ENCODE measurements at places on chromosomes 6 and 20. TPM values are rescaled to one million over a fixed set of nuclear protein-coding genes. Genes with fewer than 3 reads are reported as not detected.

- H3K27ac ChIP-seq, result no peak overlapping the region
- H3K4me3 ChIP-seq, result no peak overlapping the region
- DNase-seq, result no peak
- no peaks in the 10 kb centered on the region for H3K27me3 ChIP-seq
Measured at GRCh38 chr6:118377711-118378414, 170.2 kb upstream of the PLN start.

MACROD2 gene
- total RNA-seq, result 11.2 TPM

- H3K27me3 ChIP-seq, result no peaks in the 10 kb centered on the region
- no peak for DNase-seq
- no peaks in the 10 kb centered on the region for H3K4me1 ChIP-seq
Measured at GRCh38 chr6:141783585-141783984, 349.1 kb upstream of the GJE1 start.

ABRACL gene
- 18.6 TPM for total RNA-seq

DNA sequence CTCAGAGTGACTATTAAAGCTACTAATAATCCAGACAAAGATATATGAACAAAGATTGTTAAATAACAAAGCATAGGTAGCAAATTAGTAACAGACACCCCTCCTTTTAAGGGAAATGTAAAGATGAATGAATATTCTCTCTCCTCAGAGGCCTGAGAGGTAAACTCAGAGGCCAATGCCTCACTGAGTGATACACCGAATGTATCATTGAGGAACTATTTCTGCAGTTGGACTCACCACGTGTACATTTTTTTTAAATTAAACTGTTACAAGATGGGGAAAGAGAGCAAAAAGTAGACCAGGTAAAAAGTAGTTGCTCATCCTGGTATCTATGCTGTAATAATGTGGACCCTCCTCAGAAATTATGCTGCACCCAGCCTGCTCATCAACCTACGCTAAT is 72.3 kb upstream of the IPCEF1 start:
- peaks cover 9% of the 10 kb centered on the region for H3K4me1 ChIP-seq
- H3K36me3 ChIP-seq, result no peaks in the 10 kb centered on the region
- no peaks in the 10 kb centered on the region for H3K27me3 ChIP-seq
- no peak overlapping the region for H3K4me3 ChIP-seq
- no peak for DNase-seq

GRCh38 chr6:40474937-40475336 is 112.2 kb downstream of the LRFN2 start:
- no peak for DNase-seq
- H3K27ac ChIP-seq, result no peak overlapping the region
- H3K27me3 ChIP-seq, result no peaks in the 10 kb centered on the region
- no peaks in the 10 kb centered on the region for H3K36me3 ChIP-seq

DNA sequence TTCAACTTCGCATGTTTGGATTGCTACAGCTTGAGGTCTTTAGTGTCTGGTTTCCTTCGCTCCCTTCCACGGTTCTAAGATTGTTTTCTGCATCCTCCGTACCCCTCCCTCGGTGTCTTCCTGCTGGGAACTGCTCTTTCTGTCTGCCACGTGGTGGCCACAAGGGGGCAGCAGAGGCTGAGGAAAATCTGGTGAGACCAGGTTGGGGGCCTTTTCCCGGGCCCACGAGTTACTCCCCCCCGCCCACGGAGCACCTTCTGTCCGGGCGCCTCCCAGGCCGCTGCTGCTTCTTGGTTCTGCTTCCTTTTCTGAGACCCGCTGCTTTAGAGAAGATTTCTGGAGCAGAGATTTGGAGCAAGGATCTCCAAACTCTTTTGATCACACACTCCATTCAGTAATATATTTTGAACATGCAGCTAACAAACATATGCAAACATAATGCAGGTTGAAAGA is 21.1 kb upstream of the NOTCH4 start:
- no peak overlapping the region for H3K27ac ChIP-seq
- H3K27me3 ChIP-seq, result no peaks in the 10 kb centered on the region
- no peaks in the 10 kb centered on the region for H3K4me1 ChIP-seq
- no peak overlapping the region for H3K4me3 ChIP-seq
- peak; percentile 86 for DNase-seq

DNA sequence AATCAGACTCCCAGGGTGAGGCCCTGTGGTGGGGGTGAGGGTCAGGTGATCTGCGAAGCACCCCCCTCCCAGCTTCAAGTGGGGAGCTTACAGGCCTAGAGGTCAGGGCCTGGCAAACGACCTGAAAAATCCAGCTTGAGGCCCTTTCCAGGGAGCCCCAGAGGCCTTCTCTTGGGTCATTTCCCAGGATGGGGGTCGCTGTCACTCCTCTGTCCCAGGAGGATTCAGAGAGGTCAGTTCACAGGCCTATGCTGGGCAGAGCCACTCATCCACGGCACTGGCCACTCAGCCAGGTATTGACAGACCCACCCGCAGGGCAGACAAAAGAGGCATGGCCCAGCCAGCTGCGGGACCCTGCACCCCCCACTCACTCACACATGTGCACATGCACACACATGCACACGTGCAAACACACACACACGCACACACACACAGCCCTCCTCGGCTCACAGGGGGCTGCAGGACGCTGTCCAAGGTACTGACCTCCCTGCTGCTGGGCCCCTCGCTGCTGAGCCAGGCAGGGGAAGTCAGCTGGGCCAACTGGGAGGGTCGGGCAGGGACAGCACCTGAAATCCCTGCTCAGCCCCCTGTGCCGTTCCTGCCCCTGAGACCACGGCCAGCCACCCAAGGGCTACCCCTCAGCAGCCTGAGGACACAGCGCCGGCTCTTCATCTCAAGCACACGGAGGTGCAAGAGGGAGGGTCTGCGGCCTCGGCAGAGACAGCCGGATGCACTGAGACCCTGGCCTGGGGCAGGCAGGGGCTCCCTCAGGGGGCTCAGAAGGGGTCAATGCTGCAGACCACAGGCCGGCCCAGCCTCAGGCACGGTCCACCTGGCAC is 113.8 kb downstream of the TAF4 start:
- H3K4me3 ChIP-seq, result no peak overlapping the region
- H3K27me3 ChIP-seq, result no peaks in the 10 kb centered on the region
- no peaks in the 10 kb centered on the region for H3K4me1 ChIP-seq
- no peaks in the 10 kb centered on the region for H3K36me3 ChIP-seq
- H3K27ac ChIP-seq, result no peak overlapping the region
- DNase-seq, result peak; percentile 65

DNA sequence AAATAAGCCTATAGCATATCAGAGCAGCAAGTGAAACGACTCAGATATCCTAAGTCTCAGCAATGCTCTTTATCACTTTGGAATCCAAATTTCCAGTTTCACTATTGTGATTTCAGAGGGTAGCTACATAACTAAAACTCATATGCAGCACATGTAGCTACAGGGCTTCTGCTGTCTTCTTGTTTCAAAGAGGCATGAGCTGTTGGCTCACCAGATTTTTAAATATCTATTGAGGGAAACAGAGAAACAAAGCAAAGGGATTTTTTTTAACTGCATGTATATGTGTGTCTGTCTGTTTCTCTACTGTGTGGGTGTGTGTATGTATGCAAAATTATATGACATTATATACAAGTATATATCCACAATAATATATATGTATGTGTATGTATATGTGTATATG is 258.4 kb downstream of the HDGFL1 start:
- H3K4me1 ChIP-seq, result peaks cover 3% of the 10 kb centered on the region
- peak overlapping the region; percentile 63 for H3K27ac ChIP-seq
- H3K27me3 ChIP-seq, result no peaks in the 10 kb centered on the region
- no peaks in the 10 kb centered on the region for H3K36me3 ChIP-seq

GRCh38 chr6:39623750-39624149 is 101.5 kb downstream of the KIF6 start:
- H3K4me1 ChIP-seq, result no peaks in the 10 kb centered on the region
- no peaks in the 10 kb centered on the region for H3K27me3 ChIP-seq
- no peaks in the 10 kb centered on the region for H3K36me3 ChIP-seq

- H3K27me3 ChIP-seq, result no peaks in the 10 kb centered on the region
- H3K4me3 ChIP-seq, result no peak overlapping the region
- no peak for DNase-seq
Measured at GRCh38 chr6:109610590-109610989, 80.4 kb downstream of the AK9 start.

- no peaks in the 10 kb centered on the region for H3K36me3 ChIP-seq
- no peak for DNase-seq
- H3K27me3 ChIP-seq, result no peaks in the 10 kb centered on the region
Measured at GRCh38 chr20:64280460-64280843, 24.9 kb downstream of the PCMTD2 start.

DNA sequence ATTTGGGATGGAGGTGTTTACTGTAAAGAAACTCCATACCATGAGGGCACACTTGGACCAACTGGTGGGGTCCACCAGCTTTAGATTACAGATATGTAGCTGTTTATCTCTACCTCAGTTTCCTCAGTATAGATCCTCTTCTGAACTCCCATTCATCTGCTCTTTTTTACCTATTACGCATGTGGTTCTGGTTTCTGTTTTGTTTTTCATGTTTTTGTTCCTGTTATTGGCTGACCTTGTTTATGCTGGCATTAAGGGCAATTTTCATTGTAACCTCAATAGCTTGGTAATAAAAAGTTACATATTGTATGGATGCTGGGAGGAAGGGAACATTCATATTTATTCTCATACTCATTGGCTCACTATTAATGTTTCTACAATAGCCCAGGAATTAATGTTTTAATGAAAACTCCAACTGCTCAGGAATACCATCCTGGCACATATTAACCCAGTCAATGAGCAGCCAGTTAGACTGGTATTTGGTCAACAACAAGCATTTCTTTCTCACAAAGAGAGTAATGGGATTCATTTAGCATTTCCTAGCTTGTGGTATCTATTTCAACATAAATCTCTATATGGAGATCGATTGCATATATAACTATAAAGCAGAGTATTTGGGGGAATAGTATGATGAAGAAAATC is 83.8 kb upstream of the FAM184A start:
- no peaks in the 10 kb centered on the region for H3K4me1 ChIP-seq
- no peak overlapping the region for H3K4me3 ChIP-seq
- H3K27ac ChIP-seq, result no peak overlapping the region
- no peaks in the 10 kb centered on the region for H3K27me3 ChIP-seq
- no peak for DNase-seq

GRCh38 chr6:150999107-150999506 is 133.6 kb downstream of the MTHFD1L start:
- no peak overlapping the region for H3K4me3 ChIP-seq
- H3K27me3 ChIP-seq, result no peaks in the 10 kb centered on the region
- H3K4me1 ChIP-seq, result no peaks in the 10 kb centered on the region
- no peaks in the 10 kb centered on the region for H3K36me3 ChIP-seq
- no peak overlapping the region for H3K27ac ChIP-seq

OPRM1 gene
- total RNA-seq, result not detected

HLA-C gene
- total RNA-seq, result 491 TPM

DNA sequence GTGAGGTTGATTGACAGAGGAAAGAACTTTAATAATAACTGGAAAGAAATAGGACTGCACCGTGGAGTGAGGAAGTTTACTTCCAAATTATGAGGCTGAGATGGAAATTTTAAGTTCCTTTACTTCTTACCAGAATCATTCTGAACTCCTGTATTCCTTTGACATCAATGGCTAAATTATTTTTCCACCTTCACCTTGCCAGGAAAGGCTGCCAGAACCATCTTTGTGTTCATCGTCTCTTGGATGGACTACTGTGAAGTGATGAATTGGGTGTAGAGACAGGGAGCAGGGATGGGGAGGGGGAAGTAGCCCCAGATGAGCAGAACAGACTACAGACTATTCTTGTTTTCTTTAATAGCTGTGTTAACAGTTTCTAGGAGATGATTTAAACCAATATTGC is 102.1 kb upstream of the CEP162 start:
- no peak overlapping the region for H3K27ac ChIP-seq
- H3K4me3 ChIP-seq, result no peak overlapping the region
- no peak for DNase-seq
- no peaks in the 10 kb centered on the region for H3K4me1 ChIP-seq
- H3K27me3 ChIP-seq, result no peaks in the 10 kb centered on the region

GRCh38 chr20:10573273-10573950 is 100.4 kb downstream of the JAG1 start:
- H3K27ac ChIP-seq, result peak overlapping the region; percentile 46
- DNase-seq, result no peak
- H3K36me3 ChIP-seq, result no peaks in the 10 kb centered on the region
- no peaks in the 10 kb centered on the region for H3K27me3 ChIP-seq
- H3K4me3 ChIP-seq, result no peak overlapping the region

DNA sequence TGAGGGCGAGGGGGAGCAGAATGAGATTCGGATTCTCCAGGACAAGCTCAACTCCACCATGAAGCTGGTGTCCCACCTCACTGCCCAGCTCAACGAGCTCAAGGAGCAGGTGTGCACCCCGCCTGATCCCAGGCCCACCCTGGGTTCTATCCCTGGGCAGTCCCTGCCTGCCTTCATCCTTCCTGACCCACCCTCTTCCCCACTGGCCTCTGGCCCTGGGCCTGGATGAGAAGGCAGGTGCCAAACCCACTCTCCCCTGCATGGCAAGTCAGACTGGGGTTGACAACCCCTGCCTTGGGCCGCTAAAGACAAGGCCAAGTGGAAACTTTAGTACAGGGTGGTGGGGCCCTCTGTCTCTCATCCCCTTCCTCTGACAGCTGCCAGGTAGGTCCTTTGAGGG is 16.5 kb downstream of the UQCC2 start:
- H3K4me1 ChIP-seq, result no peaks in the 10 kb centered on the region
- no peak for DNase-seq
- no peak overlapping the region for H3K27ac ChIP-seq
- no peaks in the 10 kb centered on the region for H3K36me3 ChIP-seq
- H3K4me3 ChIP-seq, result no peak overlapping the region

GRCh38 chr20:62105592-62105991 is 16.7 kb upstream of the LSM14B start:
- H3K27me3 ChIP-seq, result no peaks in the 10 kb centered on the region
- H3K4me3 ChIP-seq, result no peak overlapping the region
- H3K36me3 ChIP-seq, result no peaks in the 10 kb centered on the region
- H3K4me1 ChIP-seq, result no peaks in the 10 kb centered on the region

PACSIN1 gene
- 0.84 TPM for total RNA-seq

DNA sequence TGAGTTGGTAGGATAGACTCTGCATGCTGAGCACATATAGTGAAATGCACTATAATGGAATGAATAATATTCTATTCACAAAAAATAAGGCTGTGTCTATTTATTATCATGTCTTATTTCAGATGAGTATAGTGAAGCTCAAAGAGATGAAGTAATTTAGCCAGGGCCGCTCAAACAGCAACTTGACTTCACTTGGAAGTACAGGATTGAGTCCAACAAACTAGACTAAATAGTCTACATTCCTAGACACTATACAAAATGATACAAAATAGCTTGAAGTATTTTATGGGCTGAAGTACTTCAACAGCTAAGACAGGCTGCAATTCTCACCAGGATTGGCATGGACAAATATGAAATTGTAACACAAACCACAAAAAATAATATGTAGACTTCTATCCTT is 144.5 kb upstream of the DST start:
- DNase-seq, result no peak
- H3K4me1 ChIP-seq, result peaks cover 2% of the 10 kb centered on the region
- H3K36me3 ChIP-seq, result no peaks in the 10 kb centered on the region
- no peaks in the 10 kb centered on the region for H3K27me3 ChIP-seq
- no peak overlapping the region for H3K4me3 ChIP-seq
- H3K27ac ChIP-seq, result no peak overlapping the region

- H3K36me3 ChIP-seq, result no peaks in the 10 kb centered on the region
- no peak for DNase-seq
Measured at GRCh38 chr20:8244637-8245036, 112.6 kb downstream of the PLCB1 start.

- no peak for DNase-seq
- no peak overlapping the region for H3K4me3 ChIP-seq
- H3K4me1 ChIP-seq, result peaks cover 3% of the 10 kb centered on the region
- H3K27me3 ChIP-seq, result no peaks in the 10 kb centered on the region
- H3K36me3 ChIP-seq, result no peaks in the 10 kb centered on the region
- no peak overlapping the region for H3K27ac ChIP-seq
Measured at GRCh38 chr6:82072121-82072521, 175.4 kb downstream of the IBTK start.

- H3K27me3 ChIP-seq, result no peaks in the 10 kb centered on the region
- no peaks in the 10 kb centered on the region for H3K36me3 ChIP-seq
- DNase-seq, result no peak
Measured at GRCh38 chr6:97123112-97123511, 159.9 kb downstream of the MMS22L start.

Measured in aorta (tissue), 5 donors.